ENCODE measurements at places on chromosomes 3 and 15. TPM values are rescaled to one million over a fixed set of nuclear protein-coding genes. Genes with fewer than 3 reads are reported as not detected.

GRCh38 chr3:119624002-119624720 is 26.5 kb downstream of the PLA1A start:
- DNase-seq, result no peak

DNA sequence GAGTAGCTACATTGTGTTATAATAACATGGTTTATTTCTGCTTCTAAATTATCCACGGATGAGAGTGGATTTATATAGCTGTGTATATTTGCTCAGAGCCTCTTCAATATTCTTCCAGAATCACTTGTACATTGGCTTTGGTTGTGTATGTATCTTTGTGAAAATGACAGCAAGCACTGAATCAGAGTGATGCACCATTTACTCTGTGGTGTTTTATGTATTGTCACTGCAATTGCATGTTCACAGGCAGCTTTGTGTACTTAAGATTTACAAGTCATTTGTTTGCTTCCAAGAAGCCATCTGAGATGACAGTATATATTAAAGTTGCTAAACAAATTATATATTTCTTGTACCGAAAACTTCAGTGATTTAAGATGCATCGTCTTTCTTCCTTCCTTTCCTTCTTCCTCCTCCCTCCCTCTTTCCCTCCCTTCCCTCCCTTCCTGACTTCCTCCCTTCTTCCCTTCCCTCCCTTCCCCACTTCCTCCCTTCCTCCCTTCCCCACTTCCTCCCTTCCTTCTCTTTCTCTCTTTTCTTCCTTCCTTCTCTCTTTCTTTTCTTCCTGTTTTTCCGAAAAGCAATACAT is 362.3 kb upstream of the GOLIM4 start:
- DNase-seq, result no peak

GRCh38 chr15:90911302-90911623 is 8.2 kb downstream of the MAN2A2 start:
- no peak for DNase-seq

- DNase-seq, result peak; percentile 10
Observed at GRCh38 chr3:159964166-159964973, 24.3 kb upstream of the IL12A start.

DNA sequence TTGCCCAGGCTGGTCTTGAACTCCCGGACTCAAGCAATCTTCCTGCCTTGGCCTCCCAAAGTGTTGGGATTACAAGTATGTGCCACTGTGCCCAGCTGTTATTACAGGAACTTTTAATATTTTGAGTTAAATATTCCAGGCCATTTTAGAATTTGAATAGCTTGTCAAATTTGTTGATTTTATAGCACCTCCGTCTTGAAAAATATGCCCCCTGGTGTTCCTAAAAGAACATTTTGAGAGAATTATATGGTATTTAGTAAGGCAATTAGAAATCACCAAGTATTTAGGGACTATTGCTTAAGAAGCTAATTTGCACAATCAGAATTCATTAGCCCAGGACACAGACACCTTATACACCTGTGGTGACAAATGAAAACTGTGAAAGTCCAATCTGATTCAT is 23.7 kb downstream of the PDE8A start:
- no peak for DNase-seq

DNA sequence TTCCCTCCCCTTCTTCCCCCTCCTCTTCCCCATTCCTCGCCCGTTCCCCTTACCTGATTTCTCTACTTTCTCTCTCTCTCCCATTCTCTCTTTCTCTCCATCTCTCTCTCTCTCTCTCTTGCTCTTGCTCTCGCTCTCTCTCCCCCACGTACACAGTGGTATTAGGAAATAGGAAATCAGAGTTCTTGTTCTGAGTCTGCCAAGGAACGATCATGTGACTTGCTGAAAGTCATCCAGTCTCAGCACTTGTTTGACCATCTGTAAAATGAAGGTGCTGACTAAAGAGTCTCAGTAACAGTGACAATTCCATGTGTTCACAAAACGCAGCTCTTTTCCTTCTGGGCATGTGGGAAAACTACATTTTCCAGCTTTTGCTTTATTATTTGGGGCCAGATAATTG is 445.0 kb upstream of the TGFBR2 start:
- DNase-seq, result no peak

Gene COLQ
- 0.05 TPM for total RNA-seq

Gene IGDCC3
- total RNA-seq, result not detected

Gene SI
- not detected for total RNA-seq

Gene ARPIN
- total RNA-seq, result 14.8 TPM

Measured in glomerular endothelial cell (primary cell).